ENCODE measurements at places on chromosomes 2 and 18.
A peak's percentile ranks its signal among the peaks of the same experiment; 100 is the strongest.

- no peak for DNase-seq
Observed at GRCh38 chr2:160522951-160523710, 29.5 kb upstream of the RBMS1 start.

DNA sequence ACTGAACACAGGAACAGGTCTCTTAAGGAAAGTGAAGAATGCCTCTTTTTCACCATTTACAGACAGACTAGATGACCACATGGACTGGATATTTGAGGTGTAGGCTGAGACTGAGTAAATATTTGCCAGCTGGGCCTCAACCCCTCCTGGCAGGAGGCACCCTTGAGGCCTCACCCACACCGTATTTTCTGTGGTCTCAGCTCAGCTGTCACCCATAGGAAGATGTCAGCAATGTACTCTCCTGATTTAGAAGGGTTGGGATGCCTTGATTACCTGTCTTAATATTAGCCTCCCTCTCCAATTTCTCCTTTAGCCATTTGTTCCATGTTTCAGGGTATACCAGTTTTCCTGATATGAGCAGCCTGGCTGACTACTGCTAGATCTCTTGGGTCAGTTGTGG lies 20.3 kb downstream of the ADCYAP1 start:
- DNase-seq, result no peak

- no peak for DNase-seq
Observed at GRCh38 chr2:101083613-101084012, 67.6 kb downstream of the TBC1D8 start.

- no peak for DNase-seq
Observed at GRCh38 chr18:11877497-11878135, 26.4 kb downstream of the CHMP1B start.

DNA sequence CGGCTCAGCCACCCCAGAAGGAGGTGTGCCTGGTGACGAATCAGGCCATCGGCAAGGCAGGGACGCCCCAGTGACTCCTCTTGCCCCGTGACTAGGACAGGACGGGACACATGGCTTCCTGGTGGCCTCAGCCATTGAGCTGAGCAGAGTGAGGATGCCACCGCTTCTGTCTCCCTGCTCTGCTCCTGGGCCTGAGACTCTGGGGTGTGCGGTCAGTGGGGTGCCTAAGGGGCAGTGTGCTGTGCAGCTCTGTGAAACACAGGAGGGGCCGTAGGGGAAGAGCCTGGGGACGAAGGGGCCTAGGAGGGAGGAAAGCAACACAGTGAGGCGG lies 24.3 kb downstream of the IGFBP5 start:
- no peak for DNase-seq

- peak; percentile 99 for DNase-seq
Observed at GRCh38 chr2:231613663-231614558, 21.2 kb downstream of the TEX44 start.

GRCh38 chr18:8911408-8912340 lies 190.8 kb upstream of the NDUFV2 start:
- DNase-seq, result no peak

- no peak for DNase-seq
Observed at GRCh38 chr2:203404996-203405395, 76.8 kb downstream of the ABI2 start.

- no peak for DNase-seq
Observed at GRCh38 chr2:191299010-191299409, 53.8 kb downstream of the MYO1B start.

DNA sequence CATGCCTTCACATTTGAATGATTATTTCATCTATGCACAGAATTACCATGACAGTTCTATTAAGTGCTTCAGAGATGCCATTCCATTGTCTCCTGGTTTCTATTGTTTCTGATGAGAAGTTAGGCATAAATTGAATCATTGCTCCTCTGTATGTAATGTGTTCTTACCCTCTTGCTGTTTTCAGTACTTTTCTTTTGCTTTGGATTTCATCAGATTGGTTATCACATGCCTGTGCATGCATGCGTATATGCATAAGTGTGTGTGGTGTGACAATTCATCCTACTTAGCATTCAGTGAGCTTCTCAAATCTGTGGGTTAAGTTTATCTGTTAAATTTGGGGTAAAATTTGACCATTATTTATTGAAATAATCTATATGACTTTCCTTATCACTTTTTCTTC lies 263.3 kb upstream of the RND3 start:
- DNase-seq, result no peak

DNA sequence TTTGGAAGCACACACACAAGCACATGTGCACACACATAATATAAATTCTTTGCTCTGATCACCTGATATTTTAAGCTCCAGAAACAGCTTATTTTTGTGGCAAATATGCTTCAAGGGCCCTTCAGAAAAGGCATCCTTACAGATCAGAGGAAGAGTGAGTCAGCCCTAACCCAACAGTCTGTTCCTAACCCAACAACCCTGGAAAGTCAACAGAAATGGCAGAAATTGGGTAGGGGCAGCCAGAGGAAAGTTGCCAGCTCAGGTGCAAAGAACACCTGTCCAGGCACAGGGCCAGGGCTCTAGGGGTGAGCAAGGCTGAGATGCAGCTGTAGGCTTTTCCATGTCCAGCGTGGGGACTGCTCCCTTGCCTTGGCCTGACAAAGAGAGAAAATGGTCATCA lies 6.4 kb upstream of the NCKAP5 start:
- no peak for DNase-seq

DNA sequence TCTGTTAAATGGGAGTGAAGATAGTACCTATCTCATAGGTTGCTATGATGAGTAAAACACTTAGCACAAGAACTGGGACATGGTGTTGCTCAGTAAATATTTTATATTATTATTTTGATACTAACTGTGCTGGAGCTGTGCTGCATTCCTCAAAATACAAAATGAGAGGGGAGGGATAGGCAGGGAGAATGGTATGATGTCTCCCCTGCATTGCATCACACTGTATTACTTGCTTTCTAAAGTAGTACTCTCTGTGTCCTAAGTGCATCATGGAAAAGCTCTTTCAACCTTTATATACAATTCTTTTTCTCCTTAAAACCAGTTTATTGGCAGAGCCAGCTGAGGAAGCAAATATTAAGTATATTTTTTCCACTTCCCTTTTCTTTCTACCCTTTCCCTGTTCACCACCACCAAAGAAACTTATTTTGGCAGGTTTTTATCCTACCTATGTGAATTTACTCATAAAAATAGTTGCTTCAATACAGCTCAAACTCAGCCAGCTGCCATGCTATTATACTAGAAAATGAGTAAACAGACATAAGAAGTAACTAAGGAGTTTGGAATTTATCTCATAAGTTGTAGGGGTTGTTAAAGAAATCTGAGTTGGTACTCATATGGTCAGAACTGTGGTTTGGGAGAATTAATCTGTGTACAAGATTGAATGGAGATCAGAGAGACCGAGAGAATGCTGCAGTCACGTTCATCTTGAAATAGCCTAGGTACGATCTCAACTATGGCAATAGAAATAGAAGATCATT lies 60.3 kb downstream of the EHBP1 start:
- no peak for DNase-seq

DNA sequence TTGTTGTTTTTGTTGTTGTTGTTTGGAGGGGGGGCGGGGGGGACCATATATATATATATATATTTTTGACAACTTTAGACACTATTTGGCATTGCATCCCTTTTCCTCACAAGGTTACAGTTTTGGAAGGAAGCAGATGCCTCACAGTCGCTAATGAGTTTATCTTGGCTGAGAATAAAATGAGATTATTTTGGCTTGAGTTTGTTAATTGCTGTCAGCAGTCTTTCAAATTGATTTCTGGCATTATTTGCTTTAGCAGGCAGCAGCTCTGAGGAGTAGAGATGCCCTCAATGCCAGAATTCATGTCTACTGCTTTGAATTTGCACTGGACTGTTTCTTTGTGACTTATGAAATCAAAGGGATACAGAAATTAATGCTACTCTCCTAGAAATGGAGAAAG lies 595.2 kb upstream of the HNMT start:
- DNase-seq, result no peak

GRCh38 chr18:59669872-59670657 lies 27.2 kb downstream of the CCBE1 start:
- no peak for DNase-seq

GRCh38 chr2:8316356-8316755 lies 365.5 kb upstream of the ID2 start:
- no peak for DNase-seq

DNA sequence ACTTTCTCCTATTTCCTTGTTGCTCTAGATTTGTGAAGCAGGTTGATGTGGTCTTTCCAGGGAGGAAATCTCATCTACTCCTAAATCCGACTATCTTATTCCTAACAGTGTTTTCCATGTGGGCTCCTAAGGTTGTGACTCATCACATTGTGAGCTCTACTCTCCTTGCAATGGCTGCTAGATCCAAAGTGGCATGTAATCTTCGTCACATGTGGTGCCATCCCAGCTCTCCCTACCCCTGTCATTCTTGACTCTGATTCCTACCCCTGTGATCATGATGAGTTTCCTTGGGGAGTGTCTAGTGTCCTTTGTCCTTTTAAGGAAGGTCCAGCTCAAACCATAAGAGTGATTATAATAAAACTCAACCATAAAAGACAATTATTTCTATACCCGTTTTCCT lies 47.3 kb upstream of the GULP1 start:
- no peak for DNase-seq

DNA sequence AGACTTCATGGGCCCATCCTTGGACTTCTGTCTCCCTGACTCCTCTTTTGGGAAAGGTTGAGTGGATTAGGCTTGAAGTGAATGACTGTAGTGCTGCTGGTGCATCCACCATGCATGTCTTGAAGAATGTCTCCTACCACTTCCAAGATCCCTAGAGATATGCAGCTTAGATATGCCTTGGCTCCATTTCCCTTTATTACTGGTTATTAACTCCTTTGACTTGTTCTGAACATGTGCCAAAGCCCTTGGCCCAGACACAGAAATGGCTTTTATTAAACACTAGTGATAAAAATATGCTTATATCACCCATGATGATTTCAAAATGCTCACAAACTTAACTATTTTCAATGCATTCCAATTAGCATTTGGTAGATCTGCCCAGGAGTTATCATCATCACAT lies 90.0 kb upstream of the SLC14A2 start:
- no peak for DNase-seq

- no peak for DNase-seq
Observed at GRCh38 chr2:152410165-152410597, 75.2 kb downstream of the FMNL2 start.

DNA sequence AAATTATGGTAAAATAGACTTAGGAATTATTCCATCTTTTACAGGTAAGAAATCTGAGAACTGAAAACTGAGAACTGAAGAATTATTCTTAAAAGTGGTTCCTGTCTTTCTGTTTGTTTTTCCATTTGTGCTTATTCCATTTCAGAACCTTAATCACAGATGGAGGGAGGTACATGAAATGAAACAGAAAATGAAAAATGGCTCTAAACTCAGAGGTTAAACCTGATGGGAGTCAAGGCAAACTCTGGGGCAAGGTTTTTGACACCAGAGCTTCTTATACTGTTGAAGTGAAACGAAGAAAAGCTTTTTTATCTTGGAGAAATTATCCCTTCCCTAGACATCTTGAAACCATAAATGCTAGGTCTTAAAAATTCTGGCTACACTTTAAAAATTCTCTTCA lies 182.1 kb downstream of the ZNF804A start:
- no peak for DNase-seq

GRCh38 chr2:64213532-64214275 lies 69.5 kb upstream of the PELI1 start:
- no peak for DNase-seq

DNA sequence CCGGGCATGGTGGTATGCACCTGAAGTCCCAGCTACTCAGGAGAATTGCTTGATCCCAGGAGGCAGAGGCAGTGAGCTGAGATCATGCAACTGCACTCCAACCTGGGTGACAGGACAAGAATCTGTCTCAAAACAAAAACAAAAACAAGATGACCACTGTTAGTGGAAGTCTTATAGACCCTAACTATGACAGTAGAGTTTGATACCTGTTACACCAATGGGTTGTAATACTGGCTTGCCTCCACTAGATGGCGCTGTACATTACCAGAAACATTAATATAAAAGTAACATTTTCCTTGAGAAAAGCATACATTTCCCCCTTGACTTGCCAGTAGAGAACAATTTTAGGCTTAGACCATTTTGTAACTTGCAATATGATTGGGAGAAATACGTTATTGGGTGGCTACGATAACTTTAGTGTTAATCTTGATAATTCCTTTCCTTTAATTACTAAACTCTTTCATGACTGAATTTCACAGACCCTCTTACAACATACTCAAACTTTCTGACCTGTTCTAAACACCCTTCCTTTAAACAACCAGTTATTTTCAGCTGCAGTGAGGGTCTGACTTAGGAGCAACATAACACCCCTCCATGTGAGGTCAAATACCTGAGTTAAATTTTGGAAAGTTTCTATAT lies 19.5 kb downstream of the SLC25A52 start:
- DNase-seq, result no peak

- no peak for DNase-seq
Observed at GRCh38 chr2:211451642-211452041, 895.2 kb downstream of the CPS1 start.

DNA sequence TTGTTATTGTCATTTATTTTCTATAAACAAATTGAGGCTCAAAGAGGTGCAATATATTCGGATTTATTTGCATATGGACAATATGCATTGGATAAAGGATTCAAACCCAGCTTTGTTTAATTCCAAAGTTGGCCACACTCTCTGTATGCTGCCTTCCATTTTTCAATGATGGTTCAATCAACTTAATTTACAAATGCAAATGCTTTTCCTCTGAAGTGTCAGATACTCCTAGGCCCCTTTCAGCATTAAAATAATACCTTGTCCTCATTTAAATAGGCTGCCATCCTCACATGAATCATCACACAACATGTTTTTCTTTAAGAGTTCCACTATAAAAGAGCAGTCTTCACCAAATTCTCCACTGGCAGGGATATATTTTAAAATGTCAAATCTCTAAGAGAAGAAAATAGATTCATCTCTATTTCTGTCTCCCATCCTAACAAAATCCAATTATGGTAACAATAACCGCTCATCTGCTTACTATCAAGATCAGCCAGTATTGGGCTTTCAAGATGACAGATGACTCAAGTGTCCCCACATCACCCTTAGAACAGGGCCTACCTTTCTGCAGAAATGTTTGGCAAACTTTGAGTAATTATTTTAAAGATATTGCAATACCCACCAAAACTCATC lies 114.8 kb downstream of the SCG2 start:
- no peak for DNase-seq

DNA sequence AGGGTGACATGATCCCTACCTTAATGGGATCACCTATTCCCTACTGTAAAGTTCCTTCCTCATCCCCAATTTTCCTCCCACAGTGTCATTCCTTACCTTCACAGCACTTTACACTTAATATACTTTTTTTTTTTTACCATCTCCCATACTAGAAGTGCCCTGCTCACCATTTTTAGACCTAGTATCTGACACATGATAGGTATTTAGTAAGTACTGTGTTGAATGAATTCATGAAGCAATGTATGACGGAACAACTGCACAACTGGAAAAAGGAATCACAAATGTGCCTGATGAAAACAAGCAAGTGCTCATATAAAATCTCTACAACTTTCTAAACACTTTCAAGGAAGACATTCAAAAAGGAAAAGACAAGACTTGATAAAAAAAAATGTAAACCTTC lies 77.0 kb upstream of the ST8SIA5 start:
- no peak for DNase-seq

Data from H7 (cell line).